ENCODE measurements at places on chromosomes 2 and 18. TPM values are rescaled to one million over a fixed set of nuclear protein-coding genes. Genes with fewer than 3 reads are reported as not detected.

The GKN1 gene
- total RNA-seq: not detected

The DUSP28 gene
- 5.9 TPM for total RNA-seq

The TBR1 gene
- 0.33 TPM for total RNA-seq

The PTH2R gene
- total RNA-seq: 0.64 TPM

The SEPTIN10 gene
- 100 TPM for total RNA-seq

The CDH20 gene
- 18.1 TPM for total RNA-seq

The KIF5C gene
- 2.7 TPM for total RNA-seq

The AKAIN1 gene
- total RNA-seq: not detected

The ARHGEF33 gene
- total RNA-seq: 1.9 TPM

GRCh38 chr2:127321303-127321702 is 27.4 kb upstream of the ERCC3 start:
- H3K4me3 ChIP-seq: no peak overlapping the region
- no peaks in the 10 kb centered on the region for H3K4me1 ChIP-seq
- DNase-seq: no peak
- no peaks in the 10 kb centered on the region for H3K27me3 ChIP-seq

GRCh38 chr2:142052220-142052863 is 78.5 kb downstream of the LRP1B start:
- no peaks in the 10 kb centered on the region for H3K4me1 ChIP-seq
- H3K36me3 ChIP-seq: no peaks in the 10 kb centered on the region
- DNase-seq: no peak
- H3K4me3 ChIP-seq: no peak overlapping the region
- no peaks in the 10 kb centered on the region for H3K27me3 ChIP-seq
- H3K27ac ChIP-seq: no peak overlapping the region

DNA sequence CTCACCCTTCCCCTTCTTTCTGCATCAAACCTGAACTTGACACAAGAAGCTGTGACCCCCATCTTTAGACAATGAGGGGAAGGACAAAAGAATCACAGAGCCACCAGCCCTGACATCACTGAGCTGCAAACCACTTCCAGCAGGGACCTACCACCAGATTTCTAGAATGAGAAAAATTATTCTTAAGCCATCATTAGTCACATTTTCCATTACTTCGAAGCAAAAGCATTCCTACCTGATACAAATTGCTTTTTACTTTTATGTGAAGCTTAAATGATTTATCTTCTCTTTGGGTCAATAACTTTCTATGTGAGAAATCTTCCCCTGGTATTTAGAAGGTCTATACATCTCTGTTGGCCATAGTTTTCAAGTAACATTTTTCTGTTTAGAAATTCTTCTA is 134.8 kb downstream of the TCF4 start:
- no peaks in the 10 kb centered on the region for H3K27me3 ChIP-seq
- H3K36me3 ChIP-seq: no peaks in the 10 kb centered on the region

GRCh38 chr2:8496079-8496478 is 185.8 kb upstream of the ID2 start:
- no peaks in the 10 kb centered on the region for H3K27me3 ChIP-seq
- H3K4me3 ChIP-seq: no peak overlapping the region
- no peaks in the 10 kb centered on the region for H3K4me1 ChIP-seq
- no peak for DNase-seq

GRCh38 chr18:10291568-10291981 is 162.9 kb upstream of the APCDD1 start:
- no peaks in the 10 kb centered on the region for H3K27me3 ChIP-seq
- no peaks in the 10 kb centered on the region for H3K4me1 ChIP-seq
- H3K36me3 ChIP-seq: no peaks in the 10 kb centered on the region
- H3K27ac ChIP-seq: no peak overlapping the region
- no peak for DNase-seq
- no peak overlapping the region for H3K4me3 ChIP-seq

- no peaks in the 10 kb centered on the region for H3K36me3 ChIP-seq
- no peaks in the 10 kb centered on the region for H3K27me3 ChIP-seq
- no peak for DNase-seq
Observed at GRCh38 chr2:205969584-205969983, 116.4 kb downstream of the INO80D start.

DNA sequence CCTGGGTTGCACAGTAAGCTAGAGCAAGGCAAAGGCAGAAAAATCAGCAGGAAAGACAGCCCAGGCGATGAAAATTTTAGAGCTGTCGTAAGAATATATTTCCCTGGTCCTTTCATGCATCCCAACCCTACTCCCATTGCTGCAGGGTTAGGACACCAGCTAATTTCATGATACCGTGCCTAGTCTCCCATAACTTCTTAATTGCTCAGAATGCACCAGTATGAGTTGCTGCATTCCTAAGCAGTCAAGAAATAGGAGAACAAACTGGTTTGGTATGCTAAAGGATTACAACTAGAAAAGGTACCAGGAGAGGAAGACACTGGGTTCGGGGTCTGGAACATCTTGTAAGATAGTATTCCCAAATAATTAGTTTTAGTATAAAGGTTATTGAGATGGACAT is 269.4 kb upstream of the NRXN1 start:
- no peaks in the 10 kb centered on the region for H3K27me3 ChIP-seq
- no peaks in the 10 kb centered on the region for H3K36me3 ChIP-seq
- DNase-seq: no peak
- H3K27ac ChIP-seq: no peak overlapping the region
- no peak overlapping the region for H3K4me3 ChIP-seq

- no peaks in the 10 kb centered on the region for H3K36me3 ChIP-seq
- H3K27me3 ChIP-seq: no peaks in the 10 kb centered on the region
Observed at GRCh38 chr18:3027370-3027891, 14.5 kb upstream of the LPIN2 start.

GRCh38 chr2:189297446-189297845 is 117.9 kb upstream of the COL5A2 start:
- H3K36me3 ChIP-seq: no peaks in the 10 kb centered on the region
- DNase-seq: no peak
- no peaks in the 10 kb centered on the region for H3K27me3 ChIP-seq
- no peak overlapping the region for H3K4me3 ChIP-seq
- no peak overlapping the region for H3K27ac ChIP-seq
- H3K4me1 ChIP-seq: no peaks in the 10 kb centered on the region

DNA sequence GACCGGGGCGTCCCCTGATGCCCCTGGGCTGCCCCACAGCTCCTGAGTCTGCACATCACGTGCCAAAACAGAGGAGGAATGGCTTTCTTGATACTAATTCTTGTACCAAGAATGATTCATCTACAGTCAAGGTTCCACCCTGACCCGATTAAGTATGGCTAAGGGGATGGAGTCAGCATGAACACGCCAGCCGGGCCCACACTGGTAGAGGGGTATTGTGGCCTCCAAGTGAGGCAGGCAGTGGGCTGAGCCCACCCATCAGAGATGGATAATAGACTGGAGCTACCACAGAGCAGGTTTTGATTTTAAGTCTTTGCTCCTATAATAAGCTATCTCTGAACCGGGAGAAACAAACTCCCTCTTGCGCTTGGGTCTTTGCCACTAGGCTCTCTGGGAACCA is 17.9 kb upstream of the GNAL start:
- H3K4me3 ChIP-seq: no peak overlapping the region
- H3K27ac ChIP-seq: no peak overlapping the region
- no peaks in the 10 kb centered on the region for H3K36me3 ChIP-seq
- DNase-seq: no peak
- no peaks in the 10 kb centered on the region for H3K27me3 ChIP-seq

- H3K27me3 ChIP-seq: no peaks in the 10 kb centered on the region
- no peaks in the 10 kb centered on the region for H3K36me3 ChIP-seq
- H3K4me1 ChIP-seq: no peaks in the 10 kb centered on the region
Observed at GRCh38 chr2:30736461-30737325, 70.6 kb downstream of the CAPN13 start.

GRCh38 chr2:67954093-67954748 is 108.6 kb downstream of the C1D start:
- no peak for DNase-seq
- no peaks in the 10 kb centered on the region for H3K4me1 ChIP-seq
- H3K36me3 ChIP-seq: no peaks in the 10 kb centered on the region
- H3K27ac ChIP-seq: no peak overlapping the region
- no peak overlapping the region for H3K4me3 ChIP-seq

DNA sequence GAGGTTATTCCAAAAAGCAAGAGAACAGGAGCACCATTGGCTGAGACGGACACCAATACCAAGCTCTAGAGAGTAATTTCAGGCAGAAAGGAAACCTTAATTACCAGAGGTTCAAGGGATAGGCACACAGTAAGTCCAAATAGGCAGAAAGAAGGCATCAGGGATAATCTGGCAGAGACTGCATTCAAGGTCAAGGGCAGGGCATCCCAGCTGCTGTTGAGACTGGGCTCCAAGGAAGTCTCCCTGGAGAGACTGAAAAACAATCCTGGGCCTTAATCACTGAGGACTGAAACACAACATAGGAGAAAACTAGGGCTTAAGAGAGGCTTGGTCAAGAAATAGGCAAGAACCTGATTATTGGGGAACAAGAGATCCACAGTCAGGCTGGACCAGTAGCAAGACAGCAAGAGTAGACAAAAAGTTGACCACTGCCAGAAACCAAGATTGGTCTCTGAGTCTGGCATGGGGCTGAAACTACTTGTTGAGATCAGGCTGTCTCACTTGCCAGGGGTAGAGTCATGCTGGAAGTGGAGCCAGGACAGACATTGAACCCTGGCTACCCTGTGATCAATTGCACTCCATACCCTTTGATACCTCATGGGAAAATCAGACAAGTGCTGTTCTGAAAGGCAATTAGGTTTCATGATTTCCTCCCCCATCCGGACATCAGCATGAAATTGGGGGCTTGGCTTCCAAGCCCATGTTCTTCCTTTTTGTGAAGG is 193.2 kb upstream of the TNP1 start:
- H3K36me3 ChIP-seq: no peaks in the 10 kb centered on the region
- DNase-seq: no peak
- H3K4me3 ChIP-seq: no peak overlapping the region
- no peaks in the 10 kb centered on the region for H3K4me1 ChIP-seq

DNA sequence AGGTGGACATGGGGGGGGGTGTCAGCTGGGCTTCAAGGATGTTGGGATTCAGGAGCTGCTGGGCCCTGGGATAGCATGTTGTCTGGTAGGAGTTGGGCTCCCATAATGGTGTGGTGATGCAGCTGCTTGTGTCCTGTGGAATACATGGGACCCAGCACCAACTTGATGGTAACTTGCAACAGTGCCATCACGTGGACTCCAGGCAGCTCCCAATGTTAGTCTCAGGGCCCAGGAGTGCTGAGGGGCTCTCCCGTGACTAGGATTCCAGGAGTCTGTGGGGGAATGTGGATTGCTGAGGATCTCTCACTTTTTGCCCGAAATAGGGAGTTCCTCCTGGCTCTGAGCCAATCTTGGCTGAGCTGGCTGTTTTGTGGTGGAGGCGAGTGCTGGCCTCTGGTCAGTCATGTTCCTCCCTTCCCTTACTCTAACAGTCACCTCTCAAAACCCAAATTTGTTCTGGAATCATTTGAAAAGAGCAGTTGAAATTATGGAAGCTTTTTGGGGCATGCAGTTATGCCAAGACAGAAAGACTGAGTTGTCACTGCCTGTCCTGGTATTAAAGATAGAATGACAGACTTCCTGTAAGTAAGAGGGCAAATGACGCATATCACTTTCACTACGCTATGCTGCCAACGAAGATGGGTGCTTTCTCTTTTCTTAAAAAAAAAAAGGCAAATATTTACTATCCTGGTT is 607.1 kb downstream of the ADCYAP1 start:
- no peak for DNase-seq
- no peak overlapping the region for H3K27ac ChIP-seq
- H3K27me3 ChIP-seq: no peaks in the 10 kb centered on the region
- H3K4me1 ChIP-seq: no peaks in the 10 kb centered on the region

GRCh38 chr2:26494891-26495290 is 17.0 kb upstream of the OTOF start:
- no peak for DNase-seq
- no peak overlapping the region for H3K4me3 ChIP-seq
- no peaks in the 10 kb centered on the region for H3K36me3 ChIP-seq
- no peaks in the 10 kb centered on the region for H3K27me3 ChIP-seq

DNA sequence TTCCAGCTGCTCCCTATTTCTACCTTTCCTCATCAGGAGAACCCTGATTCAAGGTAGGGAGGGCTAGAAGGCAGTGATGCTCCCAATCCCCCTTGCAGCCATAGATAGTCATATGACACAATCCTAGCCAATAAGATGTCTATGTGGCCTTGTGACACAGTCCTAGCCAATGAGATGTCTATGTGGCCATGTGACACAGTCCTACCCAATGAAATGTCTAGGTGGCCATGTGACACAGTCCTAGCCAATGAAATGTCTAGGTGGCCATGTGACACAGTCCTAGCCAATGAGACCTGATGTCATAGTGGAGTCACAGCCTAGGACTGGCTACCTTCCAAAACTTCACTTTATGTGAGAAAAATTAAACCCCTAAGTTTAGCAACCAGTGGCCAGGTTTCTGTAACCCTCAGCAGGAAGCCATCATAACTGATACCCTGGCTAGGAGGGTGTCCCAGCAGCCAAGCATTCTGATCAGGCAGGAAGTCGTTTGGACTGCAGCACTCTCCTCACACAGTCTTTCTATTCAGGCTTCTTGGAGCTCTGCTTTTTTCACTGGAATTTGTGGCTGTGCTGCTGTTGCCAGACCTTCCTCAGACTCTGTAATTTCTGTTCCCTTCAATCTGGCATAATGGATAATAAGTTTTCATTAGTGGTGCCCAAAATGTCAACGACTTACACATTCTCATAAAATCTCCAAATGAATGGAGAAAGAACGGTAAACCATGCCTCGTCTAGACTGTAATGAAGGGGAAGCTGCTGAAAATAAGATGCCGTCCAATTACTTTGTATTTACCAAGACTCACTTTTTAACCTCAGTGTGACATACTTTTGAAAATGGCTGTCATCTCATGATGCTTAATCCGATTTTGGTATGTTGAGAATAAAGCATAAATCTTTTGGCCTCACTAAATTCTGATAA is 165.0 kb upstream of the NCKAP5 start:
- no peak overlapping the region for H3K27ac ChIP-seq
- no peak overlapping the region for H3K4me3 ChIP-seq
- no peak for DNase-seq
- H3K4me1 ChIP-seq: no peaks in the 10 kb centered on the region
- H3K27me3 ChIP-seq: no peaks in the 10 kb centered on the region

GRCh38 chr2:16330012-16330411 is 335.6 kb downstream of the CYRIA start:
- H3K4me1 ChIP-seq: no peaks in the 10 kb centered on the region
- H3K4me3 ChIP-seq: no peak overlapping the region
- no peak for DNase-seq

DNA sequence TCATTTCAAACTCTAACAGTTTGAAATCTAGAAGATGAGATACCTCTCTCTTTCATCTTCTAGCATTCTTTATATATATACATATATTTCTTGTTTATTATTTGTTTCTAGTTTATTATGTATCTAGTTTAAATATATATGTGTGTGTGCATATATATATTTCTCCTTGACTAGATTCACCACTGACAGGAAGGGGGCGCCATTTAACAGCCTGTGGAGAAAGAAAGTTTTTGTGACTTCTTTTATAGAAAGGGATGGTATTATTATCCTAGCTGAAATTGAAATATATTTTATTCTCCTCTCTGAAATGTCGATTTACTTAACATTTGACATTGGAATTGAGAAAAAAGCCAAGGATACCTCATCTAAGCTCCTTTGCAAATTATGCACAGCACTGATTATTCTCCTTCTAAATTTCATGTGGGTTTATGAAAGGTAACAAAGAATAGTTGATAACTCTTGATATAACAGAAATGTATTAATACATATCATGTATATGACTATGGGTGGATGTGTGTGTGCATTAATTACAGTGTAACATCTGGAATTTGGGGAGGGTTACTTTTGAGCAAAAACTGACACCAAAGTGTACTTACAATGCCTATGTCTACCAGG is 160.7 kb upstream of the NT5C1B start:
- peak; percentile 34 for DNase-seq
- H3K27ac ChIP-seq: no peak overlapping the region
- H3K36me3 ChIP-seq: no peaks in the 10 kb centered on the region
- H3K27me3 ChIP-seq: no peaks in the 10 kb centered on the region
- no peak overlapping the region for H3K4me3 ChIP-seq

GRCh38 chr2:79162132-79162531 is 2.6 kb upstream of the REG3A start:
- H3K36me3 ChIP-seq: no peaks in the 10 kb centered on the region
- H3K4me1 ChIP-seq: no peaks in the 10 kb centered on the region
- no peak overlapping the region for H3K27ac ChIP-seq
- no peaks in the 10 kb centered on the region for H3K27me3 ChIP-seq

Data from breast epithelium (tissue), 4 donors.